ENCODE measurements at places on chromosomes 3 and 15. TPM values are rescaled to one million over a fixed set of nuclear protein-coding genes. Genes with fewer than 3 reads are reported as not detected.

DNA sequence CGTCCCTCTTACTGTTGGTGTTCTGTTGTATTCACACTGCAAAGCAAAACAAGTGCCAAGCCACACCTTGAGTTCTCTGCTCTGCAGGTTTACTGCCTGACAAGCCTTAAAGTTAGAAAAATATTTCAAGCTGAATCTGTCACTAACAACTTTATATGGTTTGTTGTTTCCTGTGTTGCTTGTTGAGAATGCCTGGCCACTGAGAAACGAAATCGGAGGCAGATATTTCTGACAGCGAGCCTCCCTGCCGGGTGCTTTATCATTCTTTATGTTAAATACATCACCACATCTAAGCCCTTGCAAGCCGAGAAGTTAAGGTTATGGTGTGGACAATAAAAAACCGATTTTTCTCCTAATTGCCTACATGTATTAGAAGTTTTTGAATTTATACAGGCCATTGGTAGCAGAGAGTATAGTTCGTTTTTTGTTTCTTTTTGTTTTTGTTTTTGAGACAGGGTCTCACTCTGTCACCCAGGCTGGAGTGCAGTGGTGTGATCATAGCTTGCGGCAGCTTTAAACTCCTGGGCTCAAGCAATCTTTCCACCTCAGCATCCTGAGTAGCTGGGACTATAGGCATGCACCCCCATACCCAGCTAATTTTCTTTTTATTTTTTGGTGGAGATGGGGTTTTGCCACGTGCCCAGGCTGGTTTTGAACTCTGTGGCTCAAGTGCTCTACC, 188.4 kb upstream of the ICE2 start:
- H3K27me3 ChIP-seq, result no peaks in the 10 kb centered on the region
- H3K4me1 ChIP-seq, result peaks cover 3% of the 10 kb centered on the region
- no peaks in the 10 kb centered on the region for H3K36me3 ChIP-seq
- no peak overlapping the region for H3K27ac ChIP-seq
- H3K4me3 ChIP-seq, result no peak overlapping the region

GRCh38 chr3:154973851-154974250, 106.3 kb upstream of the MME start:
- H3K36me3 ChIP-seq, result no peaks in the 10 kb centered on the region
- H3K27ac ChIP-seq, result no peak overlapping the region
- no peaks in the 10 kb centered on the region for H3K27me3 ChIP-seq
- H3K4me3 ChIP-seq, result no peak overlapping the region

- H3K4me1 ChIP-seq, result peaks cover 8% of the 10 kb centered on the region
- H3K4me3 ChIP-seq, result no peak overlapping the region
- no peaks in the 10 kb centered on the region for H3K36me3 ChIP-seq
- no peak for DNase-seq
- no peak overlapping the region for H3K27ac ChIP-seq
- no peaks in the 10 kb centered on the region for H3K27me3 ChIP-seq
Measured at GRCh38 chr3:105431200-105431599, 64.5 kb downstream of the ALCAM start.

DNA sequence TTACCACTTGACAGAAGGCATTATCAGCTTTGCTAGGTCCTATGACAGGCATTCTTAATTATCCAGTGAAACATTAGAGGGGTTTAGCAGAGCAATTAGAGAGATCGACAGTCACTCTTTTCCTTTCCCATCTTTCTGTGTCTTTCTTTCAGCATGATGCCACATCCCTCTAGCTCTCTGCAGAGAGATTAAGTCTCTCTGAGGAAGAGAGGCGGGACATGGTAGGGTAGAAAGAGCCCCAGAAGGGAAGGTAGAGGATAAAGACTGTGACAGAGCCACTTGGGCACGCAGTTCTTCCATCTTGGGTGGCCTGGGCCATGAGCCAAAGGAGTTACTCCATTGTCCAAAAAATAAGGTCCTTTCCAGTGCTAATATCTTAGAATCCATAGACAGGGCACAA, 55.8 kb downstream of the HHLA2 start:
- H3K4me3 ChIP-seq, result no peak overlapping the region
- H3K36me3 ChIP-seq, result no peaks in the 10 kb centered on the region
- peak; percentile 4 for DNase-seq
- no peak overlapping the region for H3K27ac ChIP-seq

Gene LRRIQ4
- total RNA-seq, result not detected

Gene KCNAB1
- 0.15 TPM for total RNA-seq
